ENCODE measurements at places on chromosomes 1 and 21. TPM values are rescaled to one million over a fixed set of nuclear protein-coding genes. Genes with fewer than 3 reads are reported as not detected.

GRCh38 chr21:35988416-35989137, 71.7 kb downstream of the SETD4 start:
- no peak overlapping the region for H3K4me3 ChIP-seq
- H3K36me3 ChIP-seq, result no peaks in the 10 kb centered on the region
- H3K27ac ChIP-seq, result no peak overlapping the region
- no peaks in the 10 kb centered on the region for H3K27me3 ChIP-seq
- DNase-seq, result no peak

DNA sequence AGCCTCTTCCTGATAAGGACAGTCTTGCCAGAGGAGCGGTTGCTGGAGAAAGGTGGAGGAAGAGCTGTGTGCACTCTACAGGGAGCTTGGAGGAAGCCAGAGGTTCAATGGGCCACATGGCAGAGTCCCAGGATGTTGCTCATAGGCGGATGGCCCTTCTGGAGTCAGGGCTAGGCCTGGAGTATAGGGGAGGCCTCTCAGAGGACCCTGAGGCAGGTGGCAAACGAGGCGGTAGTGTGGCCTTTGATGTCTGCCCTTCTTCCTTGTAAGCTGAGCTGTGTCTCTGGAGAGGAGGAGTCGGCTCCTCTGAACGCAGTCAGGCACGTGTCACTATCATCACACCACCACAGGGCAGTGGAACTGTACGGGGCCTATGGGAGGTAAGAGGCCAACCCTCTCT, 8.6 kb downstream of the PKP1 start:
- H3K36me3 ChIP-seq, result no peaks in the 10 kb centered on the region
- no peak overlapping the region for H3K4me3 ChIP-seq
- H3K27ac ChIP-seq, result no peak overlapping the region
- peaks cover 45% of the 10 kb centered on the region for H3K27me3 ChIP-seq

DNA sequence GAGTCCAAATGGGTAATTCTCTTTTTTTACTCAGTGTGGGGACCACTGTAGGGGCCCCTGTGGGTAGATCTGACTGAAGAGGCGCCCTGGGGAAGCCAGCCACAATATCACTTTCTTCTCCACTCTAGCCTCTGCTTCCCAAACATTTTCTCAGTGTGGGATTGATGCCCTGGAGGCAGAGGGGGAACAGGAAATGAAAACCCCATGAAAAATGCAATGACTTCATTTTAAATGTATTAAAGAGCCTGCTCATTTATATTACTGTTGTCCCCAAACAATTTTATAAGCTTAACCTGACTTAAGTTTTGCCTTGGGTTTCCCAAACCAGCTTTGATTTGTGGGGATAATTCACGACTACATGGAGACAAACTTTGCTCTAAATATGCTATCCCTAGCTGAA, 181.9 kb downstream of the C1orf94 start:
- no peak for DNase-seq
- H3K27ac ChIP-seq, result no peak overlapping the region
- H3K27me3 ChIP-seq, result peaks cover 51% of the 10 kb centered on the region
- no peaks in the 10 kb centered on the region for H3K4me1 ChIP-seq
- no peak overlapping the region for H3K4me3 ChIP-seq

GRCh38 chr1:83511146-83511726, 487.7 kb downstream of the TTLL7 start:
- no peaks in the 10 kb centered on the region for H3K27me3 ChIP-seq
- H3K4me3 ChIP-seq, result no peak overlapping the region
- no peaks in the 10 kb centered on the region for H3K36me3 ChIP-seq
- H3K4me1 ChIP-seq, result no peaks in the 10 kb centered on the region
- H3K27ac ChIP-seq, result no peak overlapping the region

DNA sequence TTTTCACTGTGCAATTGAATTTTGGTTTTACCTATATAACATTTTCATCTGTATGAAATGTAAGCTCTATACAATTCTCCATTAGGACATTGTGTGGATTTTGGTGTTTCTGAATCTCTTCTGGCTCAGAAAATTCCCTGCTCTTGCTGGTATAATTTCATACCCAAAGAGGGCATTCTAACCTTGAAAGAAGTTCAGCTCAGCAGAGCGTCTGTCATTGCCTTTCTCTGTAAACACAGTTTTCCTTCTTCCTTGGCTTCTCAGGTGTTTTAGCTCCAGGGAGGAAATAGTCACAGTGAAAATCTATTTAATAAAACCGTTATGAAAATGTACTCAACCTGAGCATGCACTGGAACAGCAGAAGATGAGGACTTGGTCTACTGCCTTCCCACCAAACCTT, 16.0 kb downstream of the DISC1 start:
- DNase-seq, result no peak
- no peaks in the 10 kb centered on the region for H3K4me1 ChIP-seq
- H3K36me3 ChIP-seq, result no peaks in the 10 kb centered on the region
- no peak overlapping the region for H3K27ac ChIP-seq
- no peak overlapping the region for H3K4me3 ChIP-seq
- no peaks in the 10 kb centered on the region for H3K27me3 ChIP-seq

DNA sequence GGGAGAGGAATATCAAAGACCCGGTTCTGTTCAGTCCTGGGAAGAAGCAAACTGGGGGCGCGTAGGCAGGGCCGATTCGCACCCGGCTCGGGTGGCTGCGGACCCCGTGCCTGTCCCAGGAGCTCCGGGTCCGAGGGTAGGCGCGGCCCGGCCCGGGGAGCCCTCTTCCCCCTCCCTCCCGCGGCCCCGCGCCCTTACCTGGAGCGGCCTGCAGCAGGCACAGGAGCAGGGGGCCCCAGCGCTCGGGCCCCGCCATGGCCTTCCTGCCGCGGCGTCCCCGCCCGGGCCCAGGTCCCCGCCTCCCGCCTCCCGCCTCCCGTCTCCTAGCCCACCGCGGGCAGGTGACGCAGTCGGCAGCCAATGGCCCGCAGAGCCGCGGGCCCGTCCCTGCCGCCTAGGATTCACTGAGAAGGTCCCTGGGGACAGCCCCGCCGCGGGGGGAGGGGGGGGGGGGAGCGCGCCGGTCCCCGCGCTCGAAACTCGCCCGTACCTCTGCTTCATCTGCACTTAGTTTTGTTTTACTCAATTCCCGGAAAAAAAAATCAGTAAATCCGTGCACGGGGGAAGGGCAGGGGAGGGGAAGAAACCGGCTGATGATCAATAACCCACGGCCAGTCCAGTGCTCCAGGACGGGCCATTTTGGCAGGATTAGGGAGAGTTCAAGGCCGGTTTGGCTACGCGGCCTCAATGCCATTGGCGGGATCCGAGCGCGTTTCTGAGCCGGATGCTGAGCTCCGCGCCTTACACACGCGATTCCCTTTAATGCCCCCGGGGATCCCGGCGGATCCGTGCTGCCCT, at the start of gene IFNLR1:
Gene IFNLR1, minus strand, starts transcription at position 297 of the 798 bp plus-strand sequence. Its CDS starts 41 bp downstream, at position 256.
- H3K27ac ChIP-seq, result no peak within 1 kb of the TSS
- peak; percentile 65 for DNase-seq
- H3K36me3 ChIP-seq, result peaks cover 6% of the 10 kb centered on the region

- H3K4me1 ChIP-seq, result peaks cover 8% of the 10 kb centered on the region
- no peaks in the 10 kb centered on the region for H3K36me3 ChIP-seq
- no peak overlapping the region for H3K4me3 ChIP-seq
- DNase-seq, result no peak
- no peaks in the 10 kb centered on the region for H3K27me3 ChIP-seq
- no peak overlapping the region for H3K27ac ChIP-seq
These were observed 647.9 kb downstream of the PLA2G4A start for GRCh38 chr1:187476671-187477070.

SH3D21 gene
- 13.2 TPM for total RNA-seq

OLFML3 gene
- total RNA-seq, result not detected

CNST gene
- 22.5 TPM for total RNA-seq
